ENCODE measurements at places on chromosomes 3 and 15.

GRCh38 chr15:42681119-42681518 lies 55.8 kb downstream of the CDAN1 start:
- DNase-seq: no peak

GRCh38 chr15:57476533-57476975 lies 100.2 kb downstream of the CGNL1 start:
- DNase-seq: no peak

DNA sequence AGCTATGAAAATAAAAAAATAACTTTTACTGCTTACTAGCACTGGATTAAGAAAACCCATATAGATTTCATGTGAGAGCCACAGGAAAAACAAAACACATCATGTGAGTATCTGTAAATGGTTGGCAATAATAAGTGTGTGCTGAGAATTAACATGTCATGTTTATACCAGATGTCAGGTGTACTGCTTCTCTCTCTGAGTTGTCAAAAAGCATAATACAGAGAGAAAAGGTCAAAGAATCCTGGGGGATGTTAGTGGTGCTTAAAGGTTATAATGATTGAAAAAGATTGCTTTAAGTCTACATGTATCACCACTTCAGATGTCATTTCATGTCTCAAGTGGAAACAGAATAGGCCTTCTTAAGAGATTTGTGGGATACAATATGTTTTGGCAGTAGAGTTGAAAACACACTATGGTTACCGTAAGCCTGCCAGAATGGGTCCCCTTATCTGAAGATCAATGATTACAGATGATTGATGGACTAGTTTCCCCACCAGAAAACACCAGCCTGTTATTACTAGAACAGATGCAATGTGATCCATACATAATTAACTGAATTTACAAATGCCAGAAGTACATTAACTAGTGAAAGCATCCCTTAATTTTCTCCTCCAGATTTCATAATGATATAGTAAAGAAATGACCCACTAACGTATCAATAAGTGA lies 204.1 kb downstream of the CNTN3 start:
- DNase-seq: no peak

- no peak for DNase-seq
These were observed 2.6 kb downstream of the MAP2K1 start for GRCh38 chr15:66389098-66389858.

DNA sequence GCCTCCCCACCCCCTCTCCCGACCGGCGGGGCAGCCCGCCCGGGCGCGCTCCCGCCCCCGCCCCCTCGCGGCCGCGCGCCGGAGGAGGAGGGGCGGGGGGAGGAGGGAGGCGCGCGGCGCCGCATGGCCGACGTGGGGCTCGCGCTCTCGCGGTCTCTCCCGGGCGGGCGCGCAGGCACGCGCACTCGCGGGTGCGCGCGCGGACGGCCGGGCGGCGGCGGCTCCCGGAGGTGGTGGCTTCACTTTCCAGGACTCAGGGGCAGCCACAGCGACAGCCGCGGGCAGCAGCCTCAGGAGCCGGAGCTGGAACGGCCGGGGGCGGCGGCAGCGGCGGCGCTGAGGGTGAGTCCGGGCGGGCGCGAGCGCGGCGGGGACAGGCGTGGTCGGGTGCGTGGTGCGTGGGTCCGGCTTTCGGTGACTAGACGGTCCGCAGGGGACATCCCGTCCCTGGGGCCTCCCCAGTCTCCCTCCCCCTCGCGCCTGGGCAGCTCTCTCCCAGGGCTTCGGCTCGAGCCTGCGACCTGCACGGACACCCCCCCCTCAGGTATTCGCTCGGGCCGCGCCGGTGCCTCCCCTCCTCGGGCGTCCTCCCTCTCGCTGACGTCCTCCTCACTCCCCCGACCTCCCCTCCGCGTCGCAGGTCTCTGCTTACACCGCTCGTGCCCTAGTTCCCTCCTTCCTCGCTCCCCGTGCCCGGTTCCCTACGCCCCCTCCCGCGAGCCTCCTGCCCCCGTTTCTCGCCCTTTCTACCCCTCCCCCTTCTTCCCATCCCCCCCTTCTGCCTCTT lies at the start of gene UBE2E2:
Gene UBE2E2 (plus strand): TSS at position 407 of the 787 bp plus-strand sequence.
- DNase-seq: no peak

GRCh38 chr15:70422342-70422741 lies 324.6 kb upstream of the TLE3 start:
- no peak for DNase-seq

GRCh38 chr3:112685420-112685819 lies 44.5 kb upstream of the CCDC80 start:
- DNase-seq: no peak

- peak; percentile 76 for DNase-seq
These were observed at the start of gene GCHFR for GRCh38 chr15:40763801-40764628. Gene GCHFR (plus strand): TSS chr15:40764068. CDS start chr15:40764181, 113 bp downstream.

GRCh38 chr3:187743195-187744141 lies 1.8 kb downstream of the BCL6 start:
- peak; percentile 59 for DNase-seq

- DNase-seq: no peak
These were observed 14.6 kb downstream of the MRPS25 start for GRCh38 chr3:15050405-15051092.

DNA sequence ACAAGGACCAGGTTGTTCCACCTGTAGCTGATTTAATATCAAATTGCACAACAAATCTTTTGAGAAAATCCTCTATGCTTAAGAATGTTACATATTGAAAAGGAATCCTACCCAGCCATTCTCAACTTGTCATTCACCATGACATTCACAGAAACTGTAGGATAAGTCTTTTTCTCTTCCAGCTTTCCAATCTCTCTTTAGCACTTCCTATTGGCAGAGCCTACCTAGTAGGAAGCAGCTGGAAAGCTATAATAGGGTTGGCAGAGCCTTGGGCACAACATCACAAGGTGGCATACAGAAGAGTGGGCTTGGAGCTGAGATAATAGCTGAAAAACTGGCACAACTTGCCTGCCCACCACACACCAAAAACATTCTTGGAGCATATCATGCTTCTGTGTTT lies 67.3 kb upstream of the NUDT16 start:
- no peak for DNase-seq

DNA sequence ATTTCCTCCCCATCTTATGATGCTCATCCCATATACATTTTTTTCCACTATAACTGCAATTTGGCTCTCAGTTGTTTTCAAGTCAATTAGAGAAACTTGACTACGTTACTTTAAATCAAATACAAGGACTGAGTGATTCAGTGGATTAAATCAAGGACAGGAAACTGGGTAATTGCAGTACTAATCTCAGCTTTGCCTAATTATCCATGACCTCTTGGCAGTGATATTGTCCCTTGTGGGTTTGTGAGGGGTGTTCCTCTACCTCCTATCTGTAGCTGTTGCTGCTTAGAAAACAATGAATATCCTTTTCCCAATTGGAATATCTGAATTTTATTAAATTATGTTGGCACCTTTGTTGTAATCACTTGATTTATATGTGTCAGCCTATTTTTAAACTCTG lies 79.4 kb downstream of the ZPLD1 start:
- DNase-seq: no peak

GRCh38 chr15:66803182-66803729 lies 101.2 kb downstream of the SMAD6 start:
- no peak for DNase-seq

DNA sequence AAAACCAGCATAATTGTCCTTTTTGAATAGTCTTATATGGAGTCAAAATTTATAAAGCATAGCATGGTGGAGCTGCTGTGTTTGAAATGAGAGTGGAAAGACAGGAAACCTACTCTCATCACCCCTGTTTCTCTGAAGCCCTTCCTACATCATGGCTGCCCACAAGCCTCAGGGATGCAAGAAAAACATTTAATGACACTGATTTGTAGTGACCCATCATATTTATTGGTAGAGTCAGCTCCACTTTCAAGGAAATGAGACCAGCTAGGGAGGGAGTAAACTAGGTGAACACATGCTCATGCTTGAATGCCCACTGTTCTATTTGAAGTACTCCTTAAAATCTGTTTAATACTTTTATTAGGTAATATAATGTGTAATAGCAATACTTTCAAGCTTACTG lies 494.3 kb upstream of the KCNMB2 start:
- no peak for DNase-seq

- no peak for DNase-seq
These were observed 9.7 kb downstream of the RHCG start for GRCh38 chr15:89486726-89487050.

- no peak for DNase-seq
These were observed 10.8 kb downstream of the NEK10 start for GRCh38 chr3:27358372-27358771.
